ENCODE measurements at places on chromosomes 5 and 9. TPM values are rescaled to one million over a fixed set of nuclear protein-coding genes. Genes with fewer than 3 reads are reported as not detected.

DNA sequence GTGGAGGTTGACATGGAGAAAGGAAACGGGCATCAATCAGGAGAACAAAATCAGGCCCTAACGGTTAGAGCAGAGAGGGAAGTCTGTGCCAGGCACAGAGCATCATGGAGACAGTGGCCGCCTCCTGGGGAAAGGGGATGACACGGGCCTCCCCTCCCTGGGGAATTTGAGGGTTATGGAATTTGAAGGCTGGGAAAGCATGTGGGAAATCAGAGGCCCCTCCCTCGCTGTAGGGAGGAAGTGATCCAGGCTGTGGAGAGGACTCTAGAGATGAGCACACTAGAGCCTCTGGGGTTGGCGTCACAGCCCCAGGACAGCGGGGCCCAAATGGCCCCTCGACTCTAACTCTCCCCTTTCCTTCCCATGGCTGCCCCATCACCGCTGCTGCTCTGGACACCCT is 36.7 kb downstream of the PROP1 start:
- no peak for DNase-seq

GRCh38 chr5:21058289-21058688 is 1070.3 kb upstream of the CDH18 start:
- DNase-seq, result no peak

GRCh38 chr5:95042037-95042436 is 242.9 kb downstream of the MCTP1 start:
- DNase-seq, result no peak

DNA sequence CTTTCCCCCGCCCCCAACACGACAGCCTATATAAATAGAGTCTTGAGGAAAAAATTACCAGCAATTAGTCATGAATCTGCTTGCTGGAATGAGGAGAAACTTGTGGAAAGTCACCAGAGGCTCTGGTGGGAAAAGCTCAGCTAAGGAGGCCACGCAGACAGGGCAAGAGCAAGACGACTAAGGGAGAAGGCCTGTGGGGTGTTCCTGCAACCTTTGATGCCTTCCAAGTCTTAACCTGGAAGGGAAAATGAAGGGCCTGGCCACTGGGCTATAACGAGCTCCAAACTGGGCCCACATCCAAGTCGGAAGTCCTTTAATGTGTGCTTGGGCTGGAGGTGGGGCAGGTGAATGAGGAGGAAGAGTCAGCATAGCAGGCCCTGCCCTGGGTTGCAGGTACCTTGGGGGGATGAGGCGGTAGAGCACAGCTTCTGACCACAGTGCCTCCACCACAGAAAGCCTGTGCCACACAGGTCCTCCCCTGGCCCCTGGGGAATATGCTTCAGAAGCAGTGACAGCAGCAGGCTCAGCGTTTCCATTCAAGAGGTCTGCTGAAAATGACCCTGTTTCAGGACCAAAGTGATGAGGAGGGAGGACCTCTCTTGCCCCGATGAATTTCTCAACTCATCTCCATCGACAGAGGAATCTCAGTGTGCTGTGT is 92.8 kb upstream of the LRRTM2 start:
- DNase-seq, result peak; percentile 35

- peak; percentile 44 for DNase-seq
Measured at GRCh38 chr5:61586096-61587084, 254.3 kb downstream of the ZSWIM6 start.

DNA sequence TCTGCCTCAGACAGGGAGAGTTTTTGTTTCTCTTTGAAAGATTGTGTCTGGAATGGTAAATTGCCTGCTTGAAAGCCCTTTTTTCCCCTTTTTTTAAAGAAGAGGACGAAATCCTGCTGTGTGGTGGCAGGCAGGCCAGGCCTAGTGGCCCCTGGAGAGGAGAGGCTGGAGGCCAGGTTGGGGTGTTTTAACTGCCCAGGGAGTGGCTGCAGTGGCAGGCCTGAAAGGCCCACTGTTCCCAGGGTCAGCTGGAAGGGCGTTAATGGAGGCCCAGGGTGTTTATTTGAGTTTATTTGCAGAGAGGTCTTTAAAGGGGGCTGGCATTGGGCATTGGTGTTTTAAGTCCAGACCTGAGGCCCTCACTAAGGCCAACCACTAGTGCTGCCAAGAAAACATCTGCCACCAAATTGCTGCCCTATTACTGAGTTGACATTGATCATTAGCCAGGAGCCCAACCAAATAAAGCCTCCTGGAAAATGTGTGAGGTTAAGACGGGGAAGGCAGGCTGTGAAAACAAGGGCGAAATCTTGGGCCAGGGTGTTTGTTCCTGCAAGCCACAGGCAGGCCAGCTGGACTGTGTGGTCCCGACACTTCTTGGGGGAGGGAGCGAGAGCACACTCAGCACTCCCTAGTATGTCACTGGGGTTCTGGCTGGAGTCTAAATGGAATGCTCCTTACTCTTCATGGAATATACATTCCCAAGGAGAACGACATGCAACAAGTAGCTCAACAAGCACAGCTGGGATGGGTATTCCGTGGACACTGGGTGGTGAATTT is 5.0 kb downstream of the JADE2 start:
- no peak for DNase-seq

DNA sequence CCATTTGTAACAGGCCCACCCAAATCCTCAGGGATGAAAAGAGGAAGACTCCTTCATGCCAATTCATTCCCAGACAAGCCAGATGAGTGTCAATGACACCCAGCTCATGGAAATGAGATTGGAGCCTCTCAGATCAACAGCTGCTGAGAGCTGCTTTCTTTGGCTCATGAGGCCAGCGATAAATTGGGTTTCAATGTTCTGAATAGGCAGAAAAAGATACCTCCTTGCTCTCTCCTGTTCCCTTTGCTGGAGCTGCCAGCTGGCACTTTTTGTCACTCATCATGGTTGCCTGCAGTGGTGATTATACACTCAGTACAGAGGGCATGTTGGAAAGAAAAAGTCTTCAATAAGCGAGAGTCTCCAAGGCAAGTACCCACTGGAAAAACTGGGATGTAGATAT is 47.1 kb downstream of the SH3RF2 start:
- DNase-seq, result no peak

DNA sequence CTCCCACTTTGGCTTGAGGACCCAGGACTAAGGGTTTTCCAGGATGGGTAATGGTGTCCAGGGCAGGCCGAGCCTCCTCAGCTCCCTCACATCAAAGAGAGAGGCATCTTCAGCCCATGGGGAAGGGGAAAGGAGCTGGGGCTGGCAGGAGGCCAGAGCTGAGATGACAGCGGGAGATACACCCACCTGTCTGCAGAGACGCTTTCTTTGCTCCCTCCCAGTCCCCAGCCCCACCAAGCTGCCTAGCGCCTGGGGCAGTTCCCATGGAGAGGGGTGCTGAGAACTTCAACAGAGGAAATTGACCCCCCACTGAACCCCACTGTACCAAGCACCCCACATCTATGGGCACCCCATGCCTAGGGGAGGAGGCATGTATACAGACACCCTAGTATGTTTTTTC is 10.6 kb downstream of the PCDH1 start:
- no peak for DNase-seq

- no peak for DNase-seq
Measured at GRCh38 chr5:935510-936084, 42.9 kb downstream of the TRIP13 start.

Gene ADRB2
- total RNA-seq, result 11.7 TPM

Gene ACSL6
- total RNA-seq, result 0.09 TPM

Gene PPP1R26
- 17.0 TPM for total RNA-seq

Gene BAAT
- not detected for total RNA-seq

Gene DBH
- not detected for total RNA-seq

All from dermis blood vessel endothelial cell (primary cell).